Natural killer cell treated with Interleukin-12 subunit alpha and Interleukin-12 subunit beta and Interleukin-15 and Interleukin-18, amount 100 ng/mL, for 72 hours (primary cell): ENCODE measurements at places on chromosomes 16 and 17. TPM values are rescaled to one million over a fixed set of nuclear protein-coding genes. Genes with fewer than 3 reads are reported as not detected.

The LIMD2 gene
- total RNA-seq, result 185 TPM

The CRISPLD2 gene
- total RNA-seq, result 1.7 TPM

The KRT39 gene
- not detected for total RNA-seq

The FOXL1 gene
- not detected for total RNA-seq

The ARHGDIG gene
- not detected for total RNA-seq

The TLCD2 gene
- total RNA-seq, result 0.78 TPM

The AATK gene
- total RNA-seq, result 7.6 TPM

The ZNF668 gene
- 16.4 TPM for total RNA-seq

- DNase-seq, result no peak
These were observed 18.8 kb upstream of the GAA start for GRCh38 chr17:80082403-80083135.

GRCh38 chr17:61167075-61167474 is 232.6 kb upstream of the TBX2 start:
- no peak for DNase-seq

GRCh38 chr16:6913566-6913965 is 419.1 kb upstream of the RBFOX1 start:
- no peak for DNase-seq

GRCh38 chr16:47056688-47057629 is 83.5 kb upstream of the DNAJA2 start:
- DNase-seq, result no peak

GRCh38 chr17:8382880-8383142 is 182 bp downstream of the RPL26 start:
- no peak for DNase-seq

GRCh38 chr17:14198013-14198412 is 38.6 kb downstream of the CDRT15 start:
- no peak for DNase-seq

DNA sequence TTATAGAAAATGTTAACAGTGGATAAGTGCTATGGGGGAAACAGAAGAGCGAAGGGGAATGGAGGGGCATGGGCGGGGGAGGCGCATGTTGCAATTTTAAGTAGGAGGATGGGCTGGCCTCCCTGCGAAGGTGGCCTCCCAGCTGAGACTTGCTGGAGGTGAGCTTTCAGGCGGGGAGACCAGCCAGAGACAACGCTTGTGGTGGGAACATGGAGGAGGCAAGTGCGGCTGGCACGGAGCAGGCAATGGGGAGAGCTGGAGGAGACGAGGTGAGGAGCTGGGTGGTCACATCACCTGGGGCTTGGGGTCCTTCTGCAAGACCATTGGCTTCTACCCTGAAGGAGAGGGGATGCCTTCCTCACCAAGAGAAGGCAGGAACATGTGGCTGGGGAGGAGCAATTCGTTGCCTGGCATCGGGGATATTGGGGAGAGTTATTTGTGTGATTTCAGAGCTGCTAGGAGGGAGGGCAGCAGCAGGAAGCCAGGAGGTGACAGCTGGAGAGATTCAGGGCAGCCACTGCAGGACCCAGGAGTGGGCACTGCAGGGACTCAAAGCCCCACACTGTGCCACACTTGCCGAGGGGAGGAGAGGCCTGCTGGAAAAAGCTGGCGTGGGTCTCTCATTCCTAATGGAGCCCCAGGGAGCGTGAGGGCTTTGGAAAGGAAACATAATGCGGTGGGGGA is 34.4 kb downstream of the PMFBP1 start:
- DNase-seq, result no peak

DNA sequence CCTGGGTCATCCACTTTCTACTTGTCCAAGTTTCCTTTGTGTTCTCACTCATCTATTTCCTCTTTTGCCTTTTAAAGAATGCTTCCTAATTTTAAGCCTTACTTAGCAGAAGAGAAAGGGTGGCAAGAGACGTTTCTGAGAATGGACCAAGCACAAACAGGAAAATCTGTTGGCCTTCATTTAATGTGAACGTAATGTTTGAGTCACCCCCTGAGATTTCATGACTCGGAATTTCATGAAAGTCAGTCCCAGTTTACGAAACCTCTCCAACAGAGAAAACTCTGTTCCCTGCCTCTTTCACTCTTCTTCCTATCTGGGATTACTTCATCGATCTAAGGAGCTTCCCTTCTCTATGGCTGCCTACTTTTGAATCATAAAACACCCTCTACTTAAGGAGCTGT is at the start of gene CD300E:
TSS of gene CD300E (minus strand) at position 46 of the 401 bp plus-strand sequence. CDS start 117 bp downstream, outside the sequence.
- no peak for DNase-seq

GRCh38 chr16:27197004-27197403 is 6.3 kb upstream of the KDM8 start:
- no peak for DNase-seq

DNA sequence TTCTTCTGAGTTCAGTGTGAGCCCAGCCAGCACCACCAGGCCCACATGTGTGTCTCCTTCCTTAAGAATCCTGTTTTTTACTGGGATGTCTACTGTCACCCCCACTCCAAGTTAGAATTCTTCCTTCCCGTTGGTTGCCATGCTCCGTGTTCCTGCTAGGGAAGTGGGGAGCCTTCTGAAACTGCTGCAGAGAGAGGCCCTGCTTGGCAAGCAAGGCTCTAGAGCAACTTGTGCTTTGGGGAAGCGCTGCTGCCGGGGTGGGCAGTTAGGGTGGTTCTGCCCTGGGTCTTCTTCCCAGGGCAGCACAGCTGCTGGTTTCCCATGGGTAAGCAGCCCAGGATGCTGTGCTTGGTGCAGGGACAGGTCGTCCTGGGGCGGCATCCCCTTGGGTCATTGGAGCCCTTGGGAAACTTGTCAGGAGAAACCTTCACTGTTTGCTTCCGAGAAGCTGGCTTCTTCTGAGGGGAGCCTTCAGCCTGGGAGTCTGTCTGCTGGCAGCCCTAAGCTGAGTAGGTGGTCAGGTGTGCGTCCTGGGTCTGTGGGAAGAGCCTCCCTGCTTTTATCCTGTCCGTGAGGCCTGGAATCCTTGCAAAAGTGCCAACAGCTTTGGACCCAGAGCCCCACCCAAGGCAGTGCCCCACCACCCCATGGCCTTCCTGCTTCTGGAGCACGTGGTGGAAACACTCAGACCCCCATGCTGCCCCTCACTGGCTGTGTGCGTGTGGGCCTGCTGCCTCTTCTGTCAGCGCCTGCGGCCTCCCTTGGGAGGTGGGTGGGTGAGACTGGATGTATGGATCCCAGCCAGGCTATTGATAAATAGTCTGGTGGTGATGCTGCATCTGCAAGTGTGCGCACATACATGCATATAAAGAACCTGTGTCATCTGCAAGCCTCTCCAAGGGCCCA is 71.8 kb downstream of the PLD6 start:
- DNase-seq, result no peak

DNA sequence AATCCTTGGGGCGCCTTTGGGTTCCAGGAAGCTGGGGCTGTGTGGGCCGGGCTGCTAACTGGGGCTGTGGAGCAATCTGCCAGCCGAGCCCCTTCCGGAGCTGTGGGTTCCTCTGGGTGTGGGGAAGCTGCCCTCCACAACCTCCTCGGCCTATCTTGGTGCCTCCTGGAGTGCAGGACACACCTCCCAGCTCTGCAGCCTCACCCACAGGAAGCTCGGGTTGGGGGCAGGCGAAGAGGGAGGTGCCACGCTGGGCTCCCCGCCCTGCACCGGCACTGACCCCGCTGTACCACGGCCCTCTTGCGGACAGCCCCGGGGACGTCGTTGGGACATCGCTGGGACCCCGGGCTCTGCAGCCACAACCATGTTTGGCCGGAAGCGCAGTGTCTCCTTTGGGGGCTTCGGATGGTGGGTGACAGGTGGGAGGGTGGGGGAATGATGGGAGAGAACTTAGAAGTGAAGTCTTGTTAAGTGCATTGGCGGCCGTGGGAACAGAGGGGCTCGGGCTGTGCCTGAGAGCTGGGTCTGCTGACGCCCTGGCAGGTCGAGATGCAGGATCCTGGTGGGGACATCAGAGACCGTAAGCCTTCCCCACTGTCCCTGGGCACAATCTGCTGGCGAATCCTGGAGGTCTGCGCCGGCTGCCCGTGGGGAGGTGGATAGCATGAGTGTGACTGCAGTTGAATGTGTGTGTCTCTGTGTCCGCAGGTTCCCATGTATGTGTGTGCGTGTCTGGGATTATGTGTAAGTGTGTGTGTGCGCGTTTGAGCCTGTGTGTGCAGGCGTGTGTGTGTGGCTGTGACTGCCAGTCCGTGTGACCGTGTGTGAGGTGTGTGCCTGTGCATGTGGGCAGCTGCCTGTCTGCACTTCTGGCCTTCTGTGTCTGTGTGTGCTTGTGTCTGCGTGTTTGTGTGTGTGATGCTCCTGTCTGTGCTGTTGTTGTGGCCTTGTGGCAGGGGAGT is at the start of gene RAP1GAP2:
TSS of gene RAP1GAP2 (plus strand) at position 275 of the 962 bp plus-strand sequence. CDS start at position 365, 90 bp downstream.
- DNase-seq, result peak; percentile 91

DNA sequence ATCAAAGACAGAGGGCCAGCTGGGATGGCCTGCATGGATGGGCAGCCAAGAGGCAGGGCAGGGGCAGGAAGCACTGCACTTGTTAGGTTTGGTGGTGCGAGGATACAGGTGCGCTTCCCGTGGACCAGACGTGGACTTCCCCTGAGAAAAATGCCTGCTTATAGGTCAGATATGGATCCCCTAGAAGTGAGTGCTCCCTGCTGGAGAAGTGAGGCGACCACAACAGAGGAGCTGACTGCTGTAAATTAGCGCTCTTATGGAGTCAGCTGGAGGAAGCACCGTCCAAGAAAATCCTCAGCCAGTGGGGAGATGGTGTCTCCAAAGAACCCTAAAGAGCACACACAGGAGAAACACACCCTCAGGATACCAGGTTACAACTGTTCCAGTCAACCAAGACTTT is 27.7 kb upstream of the CCDC182 start:
- no peak for DNase-seq
